ENCODE measurements at places on chromosomes 6 and 20.

DNA sequence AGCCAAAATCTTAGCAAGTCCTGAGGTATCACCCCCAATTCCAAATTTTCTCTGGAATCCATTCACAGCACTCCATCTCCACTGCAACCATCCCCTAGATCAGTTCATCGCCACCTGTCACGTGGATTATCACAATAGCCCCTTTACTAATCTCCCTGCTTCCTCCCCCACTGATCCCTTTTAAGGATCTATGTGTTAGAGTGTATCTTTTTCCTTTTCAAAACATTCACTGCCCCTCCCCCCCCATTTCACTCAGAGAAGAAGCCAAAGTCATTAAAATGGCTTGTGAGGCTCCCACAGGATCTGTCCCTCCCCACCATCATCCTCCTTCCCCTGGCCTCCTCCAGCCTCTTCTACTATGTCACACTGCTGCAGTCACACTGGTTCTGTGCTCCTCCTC, 18.4 kb upstream of the SPAG4 start:
- no peak for DNase-seq

DNA sequence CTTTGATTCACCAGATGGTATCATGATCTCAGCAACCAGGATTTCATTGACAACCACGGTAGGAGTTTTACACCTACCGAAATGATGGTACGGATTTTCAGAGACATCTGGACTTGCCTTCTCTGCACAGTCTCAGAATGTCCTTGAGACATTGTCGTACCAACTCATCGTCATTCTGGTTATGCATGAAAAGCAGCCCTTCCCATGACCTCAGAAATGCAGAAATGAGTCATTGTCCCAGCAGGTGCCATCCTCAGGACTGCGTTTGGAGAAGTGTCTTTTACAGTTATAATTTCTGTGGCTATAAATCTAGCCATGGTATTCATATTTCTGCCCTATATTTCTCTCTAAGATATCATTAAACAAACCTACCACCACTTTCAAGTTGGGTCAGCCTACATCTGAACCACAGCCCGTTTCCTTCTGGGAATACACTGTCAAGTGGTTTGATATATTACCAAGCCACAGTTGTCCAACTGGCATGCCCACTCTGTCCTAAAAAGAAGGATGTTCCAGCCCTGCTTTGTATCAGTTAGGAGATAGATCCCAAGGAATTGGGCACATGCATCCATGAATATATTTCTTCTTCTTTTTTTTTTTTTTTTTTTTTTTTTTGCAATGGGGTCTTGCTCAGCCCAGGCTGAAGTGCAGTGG, 7.5 kb upstream of the BFSP1 start:
- no peak for DNase-seq

DNA sequence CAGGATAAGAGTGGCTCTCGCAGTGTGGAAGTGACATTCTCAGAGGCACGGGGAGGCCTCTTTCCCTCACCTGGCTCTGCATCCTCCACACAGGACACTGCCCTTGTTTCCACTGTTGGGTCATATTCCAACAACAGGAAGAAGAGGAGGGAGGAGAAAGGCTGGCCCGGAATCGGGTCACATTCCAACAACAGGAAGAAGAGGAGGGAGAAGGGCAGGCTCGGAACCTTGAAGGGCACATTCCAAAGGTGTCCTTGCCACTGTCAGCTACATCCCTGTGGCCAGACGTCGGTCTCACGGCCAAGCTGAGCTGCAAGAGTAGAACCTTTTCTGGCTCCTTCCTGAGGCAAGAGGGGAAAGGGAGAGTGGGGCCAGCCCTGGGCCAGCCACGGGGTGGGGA, 25.4 kb downstream of the CHRNA4 start:
- DNase-seq, result no peak

GRCh38 chr20:46803123-46804020, 91.3 kb upstream of the EYA2 start:
- no peak for DNase-seq

DNA sequence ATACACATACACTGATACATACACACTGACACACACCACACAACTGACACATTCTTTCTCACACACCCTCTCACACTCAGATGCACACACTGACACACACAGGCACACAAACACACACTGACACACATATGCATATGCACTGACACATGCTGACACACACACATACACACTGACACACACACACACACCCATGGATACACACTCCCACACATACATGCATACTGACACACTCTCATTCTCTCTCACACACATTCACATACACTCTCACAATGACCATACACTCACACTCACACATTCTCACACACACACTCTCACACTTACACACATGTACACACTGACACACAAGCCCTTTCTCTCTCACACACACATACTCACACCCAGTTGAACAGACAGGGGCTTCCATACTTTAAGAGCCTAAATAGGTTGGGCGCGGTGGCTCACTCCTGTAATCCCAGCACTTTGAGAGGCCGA, 236.4 kb downstream of the LRFN2 start:
- DNase-seq, result no peak

DNA sequence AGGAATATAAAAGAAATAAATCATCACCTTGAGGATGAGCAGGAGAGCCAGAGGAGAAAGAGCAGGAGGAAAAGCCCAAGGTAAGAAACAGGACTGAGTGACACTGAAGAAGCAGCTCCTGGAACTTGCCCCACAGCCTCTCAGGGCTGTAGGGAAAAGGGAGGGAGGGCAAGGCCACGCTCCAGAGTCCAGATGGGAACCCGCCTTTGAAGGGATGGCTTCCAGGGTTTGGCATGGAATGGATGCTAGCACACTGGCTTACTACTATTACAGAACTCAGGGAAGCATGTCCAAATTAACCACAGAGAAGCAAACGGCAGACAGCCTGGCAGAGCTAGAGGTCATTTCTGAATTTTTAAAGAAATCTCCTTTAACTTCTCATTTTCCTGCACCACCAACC, 26.8 kb downstream of the RALGAPA2 start:
- no peak for DNase-seq

DNA sequence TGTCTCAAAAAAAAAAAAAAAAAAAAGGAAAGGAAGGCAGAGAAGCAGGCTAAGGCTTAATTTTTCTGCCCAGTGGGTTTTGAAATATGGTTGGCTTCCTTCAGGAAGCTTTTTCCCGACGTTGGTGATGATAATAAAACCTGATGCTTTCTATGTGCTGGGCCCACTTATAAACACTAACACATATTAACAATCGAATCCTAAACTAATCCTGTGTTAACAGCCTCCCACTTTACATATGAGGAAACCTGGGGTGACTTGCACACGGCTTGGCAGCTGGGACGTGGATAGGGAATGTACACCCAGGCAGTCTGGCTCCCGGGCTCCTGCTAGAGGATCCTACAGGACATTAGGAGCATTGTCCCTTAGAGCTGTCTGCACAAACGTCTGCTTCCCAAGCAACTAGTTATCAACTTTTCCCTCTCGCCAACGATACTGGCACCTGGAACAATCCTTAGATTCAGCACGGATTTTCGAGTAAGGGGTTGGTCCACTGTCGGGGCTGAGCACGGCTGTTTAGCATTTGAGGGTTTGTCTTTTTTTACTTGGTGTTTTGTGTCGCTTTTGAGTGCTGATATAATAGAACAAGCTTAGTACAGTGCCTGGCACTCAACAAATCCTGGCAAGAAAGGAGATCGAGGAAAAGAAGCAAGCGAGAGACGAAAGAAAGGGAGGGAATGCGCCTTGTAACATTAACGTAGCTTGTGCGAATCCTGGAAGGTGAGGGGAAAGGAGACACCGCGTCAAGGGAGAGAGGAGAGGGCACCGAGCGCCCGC, 622 bp upstream of the KIZ start:
- DNase-seq, result peak; percentile 28

- no peak for DNase-seq
These were observed 1.7 kb upstream of the DYNLT1 start for GRCh38 chr6:158646023-158646910.

DNA sequence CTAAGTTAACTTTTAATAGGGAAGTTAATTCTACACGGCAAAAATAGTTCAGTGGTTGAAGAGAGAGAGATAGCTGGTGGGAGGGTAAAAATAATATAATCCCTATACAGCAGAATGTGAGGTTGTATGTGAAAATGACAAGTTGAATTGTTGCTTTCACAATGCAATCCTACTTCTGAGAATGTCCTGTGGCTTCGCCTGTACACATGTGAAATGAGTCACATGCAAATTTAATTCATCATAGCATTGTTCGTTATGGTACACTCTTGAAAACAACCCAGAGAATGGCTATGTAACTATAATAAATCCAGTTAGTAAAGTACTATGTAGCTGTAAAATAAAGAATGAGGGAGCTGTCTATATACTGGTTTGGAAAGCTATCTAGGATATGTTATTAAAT, 46.0 kb upstream of the HINT3 start:
- no peak for DNase-seq

DNA sequence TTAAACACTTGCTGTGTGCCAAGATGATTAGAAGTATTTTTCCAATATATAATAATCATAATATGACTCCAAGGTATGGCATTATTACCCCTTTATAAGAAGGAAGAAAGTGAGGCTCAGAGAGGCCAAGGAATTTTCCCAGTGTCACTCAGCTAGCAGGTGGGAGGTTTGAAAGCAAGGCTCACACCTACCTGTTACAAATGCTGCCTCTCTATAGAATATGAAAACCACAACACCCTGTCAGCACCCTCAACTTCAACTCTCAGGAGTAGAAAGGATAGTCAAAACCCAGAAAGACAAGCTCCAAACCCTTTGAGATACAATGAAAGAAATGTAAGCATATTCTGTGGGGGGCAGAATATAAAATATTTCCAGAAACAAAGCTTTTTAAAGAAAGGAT, 76.7 kb downstream of the LAMP5 start:
- DNase-seq, result no peak

DNA sequence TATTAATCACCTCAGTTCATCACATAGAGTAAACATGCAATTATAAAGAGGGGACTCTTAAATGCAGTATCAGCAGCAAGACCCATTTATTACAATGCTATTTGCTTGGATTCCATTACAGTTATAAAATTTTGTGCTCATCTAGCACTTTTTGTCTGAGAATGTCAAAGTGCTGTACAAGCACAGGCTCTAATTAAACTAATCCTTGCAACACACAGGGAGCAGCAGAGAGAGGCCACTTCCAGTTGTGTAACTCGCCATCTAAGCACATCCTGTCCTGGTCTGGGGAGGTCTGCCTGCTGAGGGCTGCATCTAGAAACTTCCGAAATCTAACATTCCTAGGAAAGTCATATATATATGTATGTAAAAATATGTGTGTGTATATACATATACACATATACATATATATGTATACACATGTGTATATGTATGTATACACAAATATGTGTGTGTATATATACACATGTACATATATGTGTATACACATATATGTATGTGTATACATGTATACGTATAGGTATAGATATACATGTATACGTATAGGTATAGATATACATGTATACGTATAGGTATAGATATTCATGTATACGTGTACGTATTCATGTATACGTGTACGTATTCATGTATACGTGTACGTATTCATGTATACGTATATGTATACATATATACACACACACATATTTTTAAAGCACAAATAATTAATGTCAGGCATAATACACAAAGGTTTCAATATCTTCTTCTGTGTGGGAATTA, 136.4 kb upstream of the JARID2 start:
- no peak for DNase-seq
